ENCODE measurements at places on chromosomes 11 and 22.

- no peak for DNase-seq
Observed at GRCh38 chr22:44692662-44693007, 9.4 kb upstream of the PRR5 start.

GRCh38 chr11:27861706-27862430, 161.6 kb upstream of the BDNF start:
- DNase-seq: peak; percentile 82

DNA sequence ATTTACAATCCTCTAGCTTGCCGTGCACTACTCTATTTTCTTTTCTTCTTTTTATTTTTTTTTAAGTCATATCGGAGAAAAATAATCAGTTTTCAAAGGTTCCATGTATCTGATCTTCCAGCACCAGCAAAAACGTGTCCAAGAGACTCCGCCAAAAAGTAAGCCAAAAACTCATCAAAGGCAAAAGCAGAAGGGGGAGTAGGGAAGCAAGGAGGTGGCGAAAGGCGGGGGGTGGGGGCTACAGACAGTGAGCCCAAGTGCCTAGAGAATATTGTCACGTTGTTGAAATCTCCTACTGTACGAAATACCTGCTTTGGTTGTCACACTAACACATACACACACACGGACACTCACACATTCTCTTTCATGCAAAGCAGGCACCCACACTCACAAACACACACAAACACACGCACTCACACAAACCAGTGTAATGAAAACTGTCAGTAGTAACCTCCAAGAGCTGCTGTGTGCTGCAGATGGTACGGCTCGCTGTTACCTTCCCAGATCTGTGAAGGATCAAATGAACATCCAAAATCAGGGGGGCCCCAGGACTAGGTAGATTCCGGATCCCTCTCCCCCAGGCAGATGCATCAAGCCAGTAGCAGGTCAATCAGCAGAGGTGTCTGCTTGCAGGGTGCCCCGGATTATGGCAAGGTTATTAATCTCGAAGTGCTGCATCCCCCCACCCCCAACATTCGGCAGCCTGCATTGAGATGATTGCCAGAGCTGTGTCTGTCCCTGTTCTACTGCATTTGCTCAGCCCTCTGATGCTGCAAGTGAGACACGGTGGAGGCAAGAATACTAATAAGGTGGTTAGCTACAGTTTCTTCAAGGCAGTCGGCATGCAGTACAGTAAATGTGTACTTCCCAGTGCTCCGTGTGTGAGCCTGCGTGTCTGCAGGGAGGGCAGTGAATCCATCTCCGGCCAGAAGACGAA, at the start of gene LRRC4C:
Gene LRRC4C, minus strand, starts transcription at position 188 of the 937 bp plus-strand sequence.
- DNase-seq: peak; percentile 3

DNA sequence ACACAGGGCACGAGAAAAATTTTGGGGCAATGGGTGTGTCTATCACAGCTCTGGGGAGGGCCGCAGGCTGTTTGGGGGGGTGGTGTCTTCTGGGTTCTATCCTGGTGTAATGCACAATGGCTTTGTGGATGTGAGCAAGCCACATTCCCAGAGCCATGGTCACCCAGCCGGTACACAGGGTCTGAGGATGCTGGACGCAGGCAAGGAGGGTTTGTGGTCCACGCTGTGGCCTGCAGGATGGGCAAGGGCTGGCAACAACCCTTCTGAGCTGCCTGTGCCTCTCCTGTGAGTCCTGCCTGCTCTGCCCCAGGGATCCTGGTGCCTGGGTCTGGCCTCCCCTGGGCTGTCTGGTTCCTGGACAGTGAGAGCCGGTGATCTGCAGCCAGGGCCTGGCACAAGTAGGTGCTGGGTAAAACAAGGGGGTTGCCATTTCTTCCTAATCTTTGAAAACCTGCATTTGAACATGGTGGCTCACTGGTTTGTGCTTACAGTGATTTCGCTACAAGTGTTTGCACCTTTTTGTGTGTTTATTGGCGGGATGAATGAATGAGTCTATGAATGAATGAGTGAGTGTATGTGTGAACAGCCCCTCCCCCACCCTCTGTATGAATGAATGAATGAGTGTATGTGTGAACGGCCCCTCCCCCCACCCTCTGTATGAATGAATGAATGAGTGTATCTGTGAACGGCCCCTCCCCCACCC, 4.4 kb upstream of the MRPL23 start:
- no peak for DNase-seq

DNA sequence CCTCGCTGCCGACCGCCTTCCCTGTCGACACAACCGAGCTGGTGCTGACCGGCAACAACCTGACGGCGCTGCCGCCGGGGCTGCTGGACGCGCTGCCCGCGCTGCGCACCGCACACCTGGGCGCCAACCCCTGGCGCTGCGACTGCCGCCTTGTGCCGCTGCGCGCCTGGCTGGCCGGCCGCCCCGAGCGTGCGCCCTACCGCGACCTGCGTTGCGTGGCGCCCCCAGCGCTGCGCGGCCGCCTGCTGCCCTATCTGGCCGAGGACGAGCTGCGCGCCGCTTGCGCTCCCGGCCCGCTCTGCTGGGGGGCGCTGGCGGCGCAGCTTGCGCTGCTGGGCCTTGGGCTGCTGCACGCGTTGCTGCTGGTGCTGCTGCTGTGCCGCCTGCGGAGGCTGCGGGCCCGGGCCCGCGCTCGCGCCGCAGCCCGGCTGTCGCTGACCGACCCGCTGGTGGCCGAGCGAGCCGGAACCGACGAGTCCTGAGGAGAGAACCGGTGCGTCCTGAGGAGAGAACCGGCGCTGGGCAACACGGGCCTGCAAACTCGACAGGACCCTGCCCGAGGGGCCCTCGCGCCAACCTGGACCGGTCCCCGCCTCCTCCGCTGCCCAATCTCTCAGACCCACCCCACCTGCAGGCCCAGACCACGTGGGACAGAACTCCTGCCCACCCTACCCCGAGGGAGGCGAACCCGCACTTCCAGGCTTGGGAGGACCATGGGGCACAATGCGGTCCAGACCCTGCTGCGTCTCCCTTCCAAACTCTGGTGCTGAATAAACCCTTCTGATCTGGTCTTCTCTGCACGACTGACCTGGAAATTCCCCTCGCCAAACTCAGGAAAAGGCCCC, 866 bp downstream of the GP1BB start:
- DNase-seq: peak; percentile 61

GRCh38 chr11:86245369-86246292, 1.1 kb downstream of the EED start:
- DNase-seq: no peak

GRCh38 chr22:18968011-18968749, 32.1 kb upstream of the PRODH start:
- DNase-seq: peak; percentile 3

DNA sequence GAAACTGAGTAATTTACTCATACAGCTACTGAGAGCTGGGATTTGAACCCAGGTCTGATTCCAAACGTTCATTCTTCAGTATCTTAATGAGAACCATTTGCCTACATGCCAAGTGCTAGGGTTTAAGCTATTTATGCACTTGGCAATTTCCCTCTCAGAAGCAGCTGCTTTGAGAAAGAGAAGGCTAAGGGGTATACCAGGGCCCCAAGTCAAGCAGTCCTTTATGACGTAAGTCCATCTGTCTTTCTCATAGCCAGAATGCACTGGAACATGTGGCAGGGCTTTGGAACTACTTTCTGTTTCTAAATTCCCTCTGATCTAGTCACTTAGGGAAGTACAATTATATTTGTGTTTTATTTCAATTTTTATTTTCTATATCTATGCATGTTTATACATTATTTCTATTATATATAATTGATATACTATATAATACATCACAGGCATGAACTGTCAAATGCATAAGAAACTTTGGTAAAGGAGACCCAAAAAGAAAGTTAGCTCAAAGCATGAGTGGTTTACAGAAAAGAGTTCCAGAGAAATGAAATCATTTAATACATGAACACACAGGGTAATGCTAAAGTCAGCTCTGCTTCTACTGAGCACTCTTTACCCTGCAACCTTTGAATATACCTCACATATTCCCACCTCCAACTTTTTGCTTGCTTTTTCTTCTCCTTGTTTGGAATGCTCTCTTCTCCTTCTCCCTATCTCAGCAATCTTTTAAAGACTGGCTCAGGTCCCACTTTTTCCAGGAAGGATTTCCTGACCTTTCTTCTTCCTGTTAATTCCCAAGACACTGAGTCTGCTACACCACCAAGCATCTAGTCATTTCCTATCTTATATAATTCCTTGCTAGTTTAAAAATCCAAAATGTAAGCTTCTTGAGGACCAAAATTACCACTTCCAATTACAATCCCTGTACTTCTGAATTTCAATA, 80.5 kb upstream of the GDPD4 start:
- peak; percentile 12 for DNase-seq

DNA sequence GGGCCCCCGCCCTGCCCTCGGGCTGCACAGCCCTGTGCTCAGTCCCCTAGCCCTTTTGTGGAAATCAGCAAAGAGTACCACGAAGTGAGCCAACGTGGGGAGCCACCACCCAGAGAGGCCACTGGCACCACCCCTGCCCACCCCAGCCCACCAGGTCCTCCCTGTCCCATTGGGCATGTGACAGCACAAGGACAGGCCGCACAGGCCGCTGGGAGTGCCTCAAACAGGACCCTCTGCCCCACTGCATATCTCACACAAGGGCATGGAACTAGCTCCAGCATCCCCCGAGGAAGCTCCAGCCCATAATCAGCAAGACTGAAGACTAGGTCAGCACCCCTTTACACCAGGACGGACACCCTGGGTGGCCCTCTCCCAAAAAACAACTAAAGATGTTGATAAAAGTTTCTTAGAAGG, 29.7 kb downstream of the GNB1L start:
- DNase-seq: no peak

GRCh38 chr11:116326146-116326545, 446.6 kb downstream of the BUD13 start:
- no peak for DNase-seq

DNA sequence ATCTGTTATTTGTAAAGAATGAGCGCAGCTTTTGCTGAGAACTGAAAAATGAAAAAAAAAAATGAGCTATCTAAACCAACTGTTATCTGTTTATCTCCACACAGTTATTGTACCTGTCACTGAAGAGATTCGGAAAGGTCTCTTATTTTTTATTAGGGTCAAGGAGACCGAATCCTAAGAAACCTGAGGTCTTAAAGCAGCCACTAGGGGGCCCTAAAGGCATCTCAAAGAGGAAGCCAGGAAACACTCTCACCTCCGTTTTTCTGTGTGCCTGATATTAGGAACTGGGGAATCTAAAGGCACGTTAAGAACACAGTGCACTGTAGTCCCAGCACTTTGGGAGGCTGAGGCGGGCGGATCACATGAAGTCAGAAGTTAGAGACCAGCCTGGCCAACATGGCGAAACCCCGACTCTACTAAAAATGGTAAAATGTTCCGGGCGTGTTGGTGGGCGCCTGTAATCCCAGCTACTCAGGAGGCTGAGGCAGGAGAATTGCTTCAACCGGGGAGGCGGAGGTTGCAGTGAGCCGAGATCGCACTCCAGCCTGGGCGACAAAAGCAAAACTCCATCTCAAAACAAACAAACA, 3.5 kb upstream of the LARGE1 start:
- peak; percentile 56 for DNase-seq

- no peak for DNase-seq
Observed at GRCh38 chr22:41264408-41264941, 21.5 kb downstream of the RANGAP1 start.

DNA sequence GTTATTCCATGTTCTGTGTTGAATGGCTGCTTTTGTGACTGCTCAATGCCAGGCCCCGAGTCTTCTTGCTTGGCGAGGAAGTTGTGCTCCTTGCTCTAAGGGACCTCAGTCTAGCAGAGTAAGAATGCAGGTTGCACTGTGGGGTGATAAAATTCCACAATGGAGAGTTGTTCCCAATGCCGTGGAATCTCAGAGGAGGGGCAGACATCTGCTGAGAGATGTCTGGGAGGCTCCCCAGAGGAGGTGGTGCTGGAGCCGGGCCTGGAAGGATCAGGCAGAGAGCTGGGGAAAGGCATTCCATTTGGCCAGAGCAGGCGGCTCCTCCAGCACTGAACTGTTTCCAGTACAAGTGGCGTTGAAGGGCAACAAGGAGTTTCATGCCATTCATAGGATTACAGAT, 55.2 kb downstream of the ST3GAL4 start:
- DNase-seq: no peak

DNA sequence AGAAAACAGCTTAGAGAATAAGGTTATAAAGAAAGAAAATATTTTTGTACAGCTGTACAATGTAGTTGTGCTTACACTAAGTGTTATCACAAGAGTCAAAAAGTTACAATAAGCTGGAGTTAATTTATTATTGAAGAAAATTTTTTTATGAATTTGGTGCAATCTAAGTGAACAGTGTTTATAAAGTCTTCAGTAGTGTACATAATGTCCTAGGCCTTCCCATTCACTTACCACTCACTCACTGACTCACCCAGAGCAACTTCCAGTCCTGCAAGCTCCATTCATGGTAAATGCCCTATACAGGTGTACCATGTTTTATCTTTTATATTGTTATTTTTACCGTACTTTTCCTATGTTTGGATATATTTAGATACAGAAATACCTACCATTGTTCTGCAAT, 34.7 kb downstream of the GDPD4 start:
- no peak for DNase-seq

DNA sequence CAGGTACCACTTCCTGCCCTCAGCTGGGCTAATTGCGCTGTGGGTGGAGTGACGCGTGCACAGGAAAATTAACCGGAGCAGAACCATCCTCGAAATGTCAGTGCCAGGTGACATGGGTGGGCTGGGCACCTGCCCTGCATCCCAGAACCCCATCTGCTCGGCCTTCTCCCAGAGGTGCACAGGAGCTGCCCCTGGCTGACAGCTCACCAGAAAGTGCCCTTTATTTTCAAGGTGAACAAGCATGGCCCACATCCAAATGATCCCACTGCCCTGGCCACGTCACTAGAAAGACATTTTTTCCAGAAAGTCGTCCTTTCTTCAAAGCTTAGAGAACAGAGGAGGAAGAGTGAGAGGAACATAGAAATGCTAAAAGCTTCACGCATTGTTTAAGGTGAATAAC, 4.1 kb upstream of the ELFN2 start:
- DNase-seq: peak; percentile 55

GRCh38 chr11:70367071-70367470, 31.3 kb upstream of the CTTN start:
- no peak for DNase-seq

GRCh38 chr11:134513585-134514120, 101.6 kb upstream of the B3GAT1 start:
- no peak for DNase-seq

- DNase-seq: no peak
Observed at GRCh38 chr11:10518891-10519290, 22.1 kb downstream of the RNF141 start.

DNA sequence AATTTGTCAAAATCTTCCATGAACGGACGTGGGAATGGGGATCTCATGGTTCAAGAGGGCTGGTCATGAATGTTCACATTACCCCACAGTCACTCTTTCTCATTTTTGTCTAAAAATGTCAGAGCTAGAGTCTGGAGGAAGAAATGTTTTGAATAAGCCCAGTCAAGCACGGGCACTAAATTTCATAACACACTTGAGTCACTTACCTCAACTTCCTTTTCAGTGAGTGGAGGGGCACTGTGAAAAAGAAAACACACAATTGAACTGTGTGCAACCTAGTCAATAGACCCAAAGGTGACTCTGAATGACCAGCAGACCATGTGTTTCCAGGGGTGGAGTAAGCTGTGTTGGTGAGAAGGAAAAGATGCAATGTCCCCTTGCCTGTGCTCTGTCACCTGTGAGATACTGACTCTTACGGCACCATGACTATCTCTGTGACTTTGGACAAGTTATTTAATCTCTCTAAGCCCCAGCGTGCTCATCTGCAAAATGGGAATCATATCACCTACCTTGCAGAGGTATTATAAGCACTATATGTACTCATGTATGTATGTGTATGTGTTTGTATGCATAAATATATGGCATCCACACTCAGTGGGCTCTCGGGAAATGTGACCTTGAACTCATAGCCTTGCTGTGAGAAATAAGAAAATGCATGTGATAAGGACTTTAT, 38.2 kb upstream of the LYVE1 start:
- DNase-seq: peak; percentile 16

GRCh38 chr11:65920372-65920802, 1.2 kb downstream of the DRAP1 start:
- peak; percentile 39 for DNase-seq
